ENCODE measurements at places on chromosomes 4 and X.

GRCh38 chr4:67106861-67107460 is 438.3 kb downstream of the CENPC start:
- no peak for DNase-seq

GRCh38 chrX:25124391-25124790 is 108.6 kb upstream of the ARX start:
- DNase-seq: no peak

DNA sequence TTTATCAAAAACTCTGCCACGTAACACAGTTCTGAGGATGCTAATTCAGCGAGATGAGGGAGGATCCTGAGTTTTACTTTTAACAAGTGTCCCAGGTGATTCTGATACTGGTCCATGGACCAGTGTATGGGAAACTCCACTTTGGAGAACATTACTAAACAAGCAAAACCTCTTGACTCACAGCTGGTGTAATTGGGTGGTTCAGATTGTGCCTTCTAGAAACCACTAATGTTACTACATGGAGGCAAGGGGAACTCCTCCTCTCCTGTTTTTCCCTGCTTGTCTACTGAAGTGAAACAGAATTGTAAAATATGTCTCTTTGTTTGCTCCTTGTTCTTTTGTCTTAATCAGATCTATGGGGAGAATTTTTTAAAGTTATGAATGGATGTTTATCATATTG is 62.6 kb downstream of the FRAS1 start:
- DNase-seq: no peak

- DNase-seq: peak; percentile 68
Measured at GRCh38 chrX:53312946-53313727, 31.8 kb upstream of the IQSEC2 start.

DNA sequence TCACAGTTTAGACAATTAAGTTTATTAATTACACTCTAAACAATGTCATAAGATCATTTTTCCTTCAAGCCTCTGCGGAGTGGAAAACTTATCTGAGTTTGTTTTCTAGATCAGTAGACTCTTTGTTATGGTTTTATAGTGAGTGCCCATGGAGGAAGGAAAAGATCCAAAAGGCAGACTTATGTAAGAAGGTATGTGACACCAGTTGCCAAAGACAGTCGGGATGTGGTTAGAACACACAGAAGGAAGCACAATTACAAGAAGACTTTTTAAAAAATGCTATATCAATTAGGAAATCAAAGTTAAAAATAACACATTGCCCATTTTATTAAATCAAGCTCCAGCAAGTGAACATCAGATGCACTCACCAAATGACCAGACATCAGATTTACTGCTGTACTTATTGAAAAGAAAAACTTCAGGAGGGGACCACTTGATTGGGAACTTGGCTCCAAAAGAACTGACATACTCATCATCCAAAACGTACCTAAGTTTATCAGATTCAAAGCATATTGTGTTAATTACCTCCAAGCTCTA is 57.1 kb downstream of the NIPAL1 start:
- DNase-seq: no peak

- DNase-seq: no peak
Measured at GRCh38 chr4:174604198-174604597, 81.9 kb upstream of the HPGD start.

GRCh38 chrX:130560544-130560943 is 158.8 kb downstream of the RBMX2 start:
- no peak for DNase-seq

DNA sequence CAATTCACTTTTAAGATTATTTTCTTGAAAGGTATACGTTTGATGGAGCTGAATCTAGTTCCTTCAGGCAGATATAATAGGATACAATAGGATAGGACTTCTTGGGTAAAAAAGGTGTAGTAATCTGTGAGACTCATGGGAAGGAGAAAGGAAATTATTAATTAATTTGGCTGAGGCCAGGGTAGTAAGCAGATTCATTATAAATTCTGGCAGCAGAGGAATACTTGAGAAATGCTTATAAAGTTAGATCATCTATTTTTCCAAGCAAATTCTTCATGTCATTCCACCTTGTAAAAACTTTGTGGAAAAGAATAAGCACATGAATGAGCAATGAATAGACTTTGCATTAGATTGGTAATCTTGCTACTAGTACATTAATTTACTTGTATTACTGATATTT is 46.9 kb downstream of the GYPE start:
- no peak for DNase-seq

- no peak for DNase-seq
Measured at GRCh38 chrX:49191574-49192011, 5.4 kb upstream of the PRICKLE3 start.

- DNase-seq: no peak
Measured at GRCh38 chr4:85734424-85734831, 259.5 kb downstream of the ARHGAP24 start.

DNA sequence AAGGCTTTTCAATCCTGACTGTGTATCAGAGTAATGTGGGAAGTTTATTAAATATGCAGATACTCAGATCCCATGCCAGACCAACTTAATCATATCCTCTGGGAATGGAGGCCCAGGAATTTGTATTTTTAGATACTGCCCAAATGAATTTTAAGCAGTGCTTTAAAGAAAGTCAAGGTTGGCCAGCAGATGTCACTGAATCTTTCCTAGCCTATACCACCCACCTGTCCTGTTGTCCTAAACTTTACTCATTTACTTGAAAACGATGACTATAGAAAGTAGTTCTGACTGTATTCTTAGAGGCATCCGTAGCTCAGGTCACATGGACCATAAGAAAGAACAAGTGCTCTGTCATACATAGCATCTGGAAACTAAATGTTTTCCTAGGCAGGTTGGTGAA is 79.9 kb downstream of the AMOT start:
- DNase-seq: no peak

GRCh38 chrX:40773809-40774208 is 38.5 kb upstream of the MED14 start:
- no peak for DNase-seq

GRCh38 chrX:16188687-16189086 is 21.4 kb downstream of the MAGEB17 start:
- DNase-seq: no peak

- no peak for DNase-seq
Measured at GRCh38 chrX:108123591-108124366, 32.2 kb downstream of the ATG4A start.

- DNase-seq: no peak
Measured at GRCh38 chr4:76449833-76450232, 14.8 kb downstream of the SHROOM3 start.

DNA sequence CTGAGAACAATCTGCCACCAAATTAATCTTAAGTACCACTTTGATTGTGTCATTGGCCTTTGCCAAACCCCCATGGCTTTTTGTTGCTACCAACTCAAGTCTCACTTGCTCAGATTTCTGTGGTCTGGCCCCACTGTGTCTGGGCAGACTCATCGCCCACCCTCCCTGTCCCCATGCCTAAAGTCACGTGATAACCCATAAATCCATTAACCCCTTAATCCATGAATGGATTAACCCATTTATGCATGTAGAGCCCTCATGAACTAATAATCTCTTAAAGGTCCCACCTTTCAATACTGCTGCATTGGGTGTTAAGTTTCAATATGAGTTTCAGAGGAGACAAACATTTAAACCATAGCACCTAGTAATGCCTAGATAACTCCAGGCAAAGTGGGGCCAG is 78.5 kb upstream of the BLTP1 start:
- no peak for DNase-seq

DNA sequence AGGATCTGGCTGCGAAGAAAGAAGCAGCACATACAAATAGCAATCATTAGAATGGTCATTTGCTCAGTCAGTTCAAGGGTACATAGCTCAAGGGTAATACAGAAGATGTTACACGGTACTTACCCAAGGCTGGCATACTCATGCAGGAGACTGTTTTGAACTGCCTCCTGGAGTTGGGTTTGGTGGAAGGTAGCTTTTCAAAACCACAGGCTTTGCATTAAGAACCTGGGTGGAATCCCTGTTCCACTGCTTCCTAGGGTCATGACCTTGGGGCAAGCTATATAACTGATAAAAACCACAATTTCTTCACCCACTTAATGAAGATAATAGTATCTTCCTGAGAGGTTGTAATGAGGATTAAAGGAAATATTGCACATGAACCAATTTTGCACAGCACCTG is 36.5 kb downstream of the TBC1D9 start:
- DNase-seq: no peak

- no peak for DNase-seq
Measured at GRCh38 chr4:88605736-88606135, 13.5 kb downstream of the HERC3 start.

- no peak for DNase-seq
Measured at GRCh38 chr4:55658657-55659056, 22.6 kb upstream of the NMU start.

DNA sequence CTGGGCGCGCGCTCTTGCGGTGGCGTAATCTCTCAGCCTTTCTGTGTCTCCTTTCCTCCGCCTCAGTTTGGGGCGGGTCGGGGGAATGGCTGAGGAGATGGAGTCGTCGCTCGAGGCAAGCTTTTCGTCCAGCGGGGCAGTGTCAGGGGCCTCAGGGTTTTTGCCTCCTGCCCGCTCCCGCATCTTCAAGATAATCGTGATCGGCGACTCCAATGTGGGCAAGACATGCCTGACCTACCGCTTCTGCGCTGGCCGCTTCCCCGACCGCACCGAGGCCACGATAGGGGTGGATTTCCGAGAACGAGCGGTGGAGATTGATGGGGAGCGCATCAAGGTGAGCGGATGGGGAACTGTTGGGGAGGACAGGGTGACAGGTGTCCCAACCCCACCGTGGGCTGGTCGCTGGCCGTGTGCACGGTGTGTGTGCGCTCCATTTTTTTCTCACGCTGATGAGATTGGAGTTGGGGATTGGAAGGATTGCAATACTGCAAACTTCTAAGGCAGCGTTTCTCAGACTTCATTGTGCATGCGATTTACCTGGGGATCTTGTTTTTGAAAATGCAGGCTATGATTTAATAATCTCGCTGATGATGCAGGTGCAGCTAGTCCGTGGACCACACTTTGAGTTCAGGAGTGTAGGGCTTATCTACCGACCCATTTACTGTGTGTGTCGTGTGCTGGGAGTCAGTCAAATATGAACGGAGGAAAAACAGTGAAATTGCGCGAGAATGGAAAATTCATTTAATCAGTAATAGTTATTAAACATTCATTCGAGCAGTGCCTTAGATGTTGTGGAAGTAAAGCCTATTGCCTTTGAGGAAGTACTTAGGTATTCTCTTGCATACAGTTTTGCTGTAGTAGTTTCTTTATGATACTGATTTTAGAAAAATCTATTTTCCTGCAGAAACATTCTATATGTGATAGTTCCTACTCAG is at the start of gene RAB33B:
Gene RAB33B, plus strand, starts transcription at position 11 of the 935 bp plus-strand sequence. Its CDS starts 75 bp downstream, at position 86.
- DNase-seq: no peak

GRCh38 chr4:128424527-128425497 is 137.2 kb upstream of the PGRMC2 start:
- no peak for DNase-seq

GRCh38 chr4:140633124-140633523 is 64.4 kb upstream of the UCP1 start:
- DNase-seq: no peak

DNA sequence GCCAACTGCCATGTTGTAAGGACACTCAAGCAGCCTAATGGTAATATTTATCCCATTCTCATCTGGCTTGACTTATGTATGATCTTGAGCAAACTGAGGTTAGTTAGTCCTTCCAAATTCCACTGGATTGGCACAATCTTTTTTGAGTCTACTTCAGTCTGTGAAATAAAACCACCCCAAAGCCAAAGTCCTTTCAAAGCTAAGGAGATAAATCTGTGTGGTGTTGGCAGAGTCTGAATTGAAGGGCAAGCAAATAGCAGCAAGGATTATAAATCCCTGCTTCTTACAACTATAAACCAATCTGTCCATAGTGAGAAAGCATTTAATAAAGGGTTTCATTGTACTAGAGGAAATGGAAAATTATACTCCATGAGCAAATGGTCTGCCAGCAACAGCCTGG is 233.9 kb upstream of the GLRA2 start:
- no peak for DNase-seq

DNA sequence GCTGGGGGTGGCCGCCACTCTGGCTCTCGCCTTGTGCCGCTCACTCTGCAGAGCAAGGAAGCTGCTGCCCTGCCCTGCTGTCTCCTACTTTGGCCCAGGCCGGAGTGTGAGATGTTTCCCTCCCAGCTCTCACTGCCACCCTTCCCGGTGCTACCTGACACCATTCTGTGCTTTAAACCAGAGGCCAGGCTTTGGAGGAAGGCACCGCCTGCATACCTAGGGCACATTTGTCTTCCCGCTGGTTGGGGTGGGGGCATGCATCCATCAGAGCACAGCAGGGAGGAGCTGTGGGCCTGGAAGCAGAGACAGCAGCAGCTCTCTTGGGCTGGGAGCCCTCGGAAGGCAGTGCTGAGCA is 96.9 kb upstream of the PSAPL1 start:
- DNase-seq: no peak

GRCh38 chr4:147772459-147772969 is 40.6 kb downstream of the ARHGAP10 start:
- DNase-seq: no peak

DNA sequence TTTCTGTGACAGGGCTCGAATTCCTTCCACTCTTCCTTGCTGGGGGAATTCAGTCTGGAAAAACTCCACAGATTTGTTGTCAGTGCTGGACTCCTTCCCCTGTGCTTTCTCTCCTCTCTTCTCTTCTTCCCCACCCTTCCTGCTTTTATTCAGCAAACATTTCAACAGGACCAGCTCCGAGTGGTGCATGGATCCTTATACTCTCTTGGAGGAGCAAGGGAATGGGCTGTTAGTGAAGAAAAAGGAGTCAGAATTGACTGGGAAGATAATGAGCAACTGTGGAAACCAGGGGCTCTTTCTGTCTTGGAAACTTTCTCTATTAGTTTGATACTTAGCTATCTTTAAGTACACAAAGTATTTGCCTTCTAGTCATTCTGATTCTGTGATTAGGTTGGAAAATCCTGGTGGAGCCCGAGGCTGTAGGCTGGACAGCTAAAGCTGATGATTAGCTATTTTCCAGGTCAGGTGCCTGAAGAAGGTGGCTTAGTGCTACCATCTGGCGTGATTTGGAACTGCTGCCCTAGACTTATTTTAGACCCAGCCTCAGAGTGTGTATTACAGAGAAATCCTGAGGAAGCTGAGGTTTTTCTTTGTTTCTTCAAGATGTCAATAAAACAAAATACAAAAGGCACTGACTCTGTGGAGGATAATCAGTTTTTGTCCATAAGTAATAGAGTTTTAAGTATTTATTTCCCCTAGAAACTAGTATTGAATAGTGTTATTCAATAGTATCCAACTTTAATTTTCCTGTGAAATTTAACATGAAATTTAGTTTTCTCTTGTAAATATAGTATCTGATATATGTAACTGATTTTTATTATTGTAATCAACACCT is 38.4 kb downstream of the NAP1L5 start:
- DNase-seq: peak; percentile 40

DNA sequence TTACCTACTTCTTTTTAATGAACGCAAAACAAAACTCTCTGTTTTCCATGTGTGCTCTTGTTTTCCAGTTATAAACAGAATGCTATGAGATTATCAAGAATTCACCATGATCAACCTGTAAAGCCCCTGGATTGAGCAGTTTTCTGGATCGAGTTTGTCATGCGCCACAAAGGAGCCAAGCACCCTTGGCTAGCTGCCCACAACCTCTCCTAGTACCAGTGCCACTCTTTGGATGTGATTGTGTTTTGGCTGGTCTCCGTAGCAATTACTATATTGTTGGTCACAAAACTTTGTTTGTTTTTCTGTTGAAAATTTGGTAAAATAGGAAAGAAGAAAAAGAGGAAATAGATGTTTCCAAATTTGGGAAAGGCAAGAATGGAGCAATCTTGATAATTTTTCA is 51.1 kb downstream of the UGT2B7 start:
- DNase-seq: no peak

- no peak for DNase-seq
Measured at GRCh38 chr4:162988530-162988929, 178.2 kb downstream of the NAF1 start.

All from GM13976 (cell line).